ENCODE measurements at places on chromosomes 5 and 9.

DNA sequence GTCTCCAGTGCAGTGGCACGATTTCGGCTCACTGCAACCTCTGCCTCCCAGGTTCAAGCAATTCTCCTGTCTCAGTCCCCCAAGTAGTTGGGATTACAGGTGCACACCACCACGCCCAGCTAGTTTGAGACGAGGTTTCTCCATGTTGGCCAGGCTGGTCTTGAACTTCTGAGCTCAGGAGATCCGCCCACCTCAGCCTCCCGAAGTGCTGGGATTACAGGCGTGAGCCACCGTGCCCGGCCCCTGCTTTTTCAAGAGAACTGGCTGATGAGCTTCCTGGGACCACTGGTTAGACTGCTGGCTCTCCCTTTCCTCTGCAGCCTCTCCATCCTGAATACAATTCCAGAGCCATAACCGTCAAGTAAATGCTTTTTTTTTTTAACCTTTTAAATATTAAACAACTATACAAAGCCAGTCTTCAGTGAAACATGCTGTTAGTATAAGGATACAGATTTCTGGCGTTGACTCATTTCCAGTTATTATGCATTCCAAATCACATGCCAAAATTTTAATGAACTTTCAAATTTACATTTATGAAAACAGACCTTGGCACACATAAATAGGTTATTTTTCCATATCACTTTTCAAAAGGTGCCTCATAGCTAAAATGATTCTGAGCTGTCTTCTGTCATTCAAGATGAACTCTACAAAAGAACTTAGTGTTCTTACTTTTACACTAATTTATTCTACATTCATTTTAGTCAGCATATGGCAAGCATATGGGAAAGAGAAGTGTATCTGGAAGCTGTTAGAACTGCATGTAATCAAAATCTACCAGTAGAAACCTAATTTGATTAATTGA lies 116.0 kb downstream of the MLLT3 start:
- DNase-seq = no peak

- no peak for DNase-seq
Observed at GRCh38 chr9:68802525-68803015, 97.5 kb downstream of the PIP5K1B start.

- no peak for DNase-seq
Observed at GRCh38 chr9:85895685-85896084, 45.3 kb upstream of the NAA35 start.

- DNase-seq = no peak
Observed at GRCh38 chr5:168110384-168110783, 181.1 kb upstream of the WWC1 start.

DNA sequence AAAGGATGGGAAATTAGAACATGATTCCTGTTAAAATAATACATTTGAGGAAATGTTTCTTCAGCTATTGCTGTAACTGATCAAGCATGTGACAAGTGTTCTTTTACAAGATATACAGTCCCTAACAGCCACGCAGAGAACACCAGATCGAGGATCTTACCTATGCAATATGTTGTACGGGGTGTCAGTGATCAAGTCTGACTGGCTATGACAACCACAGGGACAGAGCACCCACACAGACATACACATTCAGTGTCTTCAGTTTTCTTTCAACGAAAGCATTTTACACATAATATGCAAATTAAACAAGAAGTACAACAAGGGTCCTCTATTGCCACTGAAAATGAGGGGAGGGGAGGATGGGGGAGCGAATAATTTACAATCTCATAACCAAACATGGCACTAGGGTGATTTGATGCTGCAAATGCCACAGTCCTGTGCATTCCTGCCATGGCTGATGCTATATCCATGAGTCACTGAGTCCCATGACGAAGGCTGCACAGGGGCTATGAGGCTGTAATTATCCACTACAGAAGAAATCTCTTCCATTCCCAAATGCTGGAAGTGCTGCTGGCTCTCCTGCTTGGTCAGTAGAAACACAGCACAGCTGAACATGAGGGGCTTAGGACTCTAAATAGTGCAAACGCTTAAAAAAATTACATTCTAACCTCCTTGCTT lies 118.2 kb downstream of the KLHL3 start:
- no peak for DNase-seq

DNA sequence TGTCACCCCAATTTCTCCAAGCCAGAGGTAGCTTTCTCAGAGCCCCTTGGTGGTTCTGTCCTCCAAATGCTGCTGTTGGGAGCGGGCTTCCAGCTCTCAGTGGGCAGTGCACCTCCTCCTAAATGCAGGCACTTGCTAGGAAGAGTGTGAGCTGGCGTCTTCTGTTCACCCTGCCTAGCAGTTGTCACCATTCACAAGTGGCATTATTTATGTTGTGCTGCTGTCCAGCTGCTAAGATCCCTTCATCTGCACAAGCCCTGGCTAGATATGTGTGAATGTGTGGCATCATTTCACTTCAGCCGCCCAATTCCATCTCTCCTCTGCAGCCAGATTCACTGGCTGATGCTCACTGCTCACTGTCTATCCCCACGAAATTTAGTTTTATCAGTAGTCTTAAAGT lies 43.7 kb downstream of the SLC36A1 start:
- no peak for DNase-seq

DNA sequence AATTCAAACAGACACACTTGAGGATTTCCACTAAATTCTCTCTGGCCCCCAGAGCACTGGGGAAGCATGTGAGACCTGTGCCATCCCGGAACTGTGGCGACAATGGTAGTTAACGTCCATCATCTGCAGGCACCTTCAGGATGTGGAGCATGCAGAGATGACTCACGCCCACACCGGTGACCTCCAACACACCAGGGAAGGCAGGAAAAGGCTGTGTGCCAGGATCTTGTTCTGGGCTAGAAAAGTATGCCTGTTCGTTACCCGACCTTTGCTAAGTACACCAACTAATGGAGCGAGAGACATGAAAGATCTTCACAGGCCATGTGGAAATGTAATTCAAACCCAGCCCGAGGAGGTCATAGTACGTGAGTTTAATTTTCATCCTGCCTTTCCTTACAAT lies 208.8 kb downstream of the MELK start:
- no peak for DNase-seq
